ENCODE measurements at places on chromosomes 4 and X.

- no peak for DNase-seq
Observed at GRCh38 chr4:41835321-41835995, 86.9 kb upstream of the PHOX2B start.

- no peak for DNase-seq
Observed at GRCh38 chr4:27638163-27638915, 777.7 kb downstream of the STIM2 start.

- no peak for DNase-seq
Observed at GRCh38 chr4:141851246-141851891, 215.0 kb downstream of the IL15 start.

DNA sequence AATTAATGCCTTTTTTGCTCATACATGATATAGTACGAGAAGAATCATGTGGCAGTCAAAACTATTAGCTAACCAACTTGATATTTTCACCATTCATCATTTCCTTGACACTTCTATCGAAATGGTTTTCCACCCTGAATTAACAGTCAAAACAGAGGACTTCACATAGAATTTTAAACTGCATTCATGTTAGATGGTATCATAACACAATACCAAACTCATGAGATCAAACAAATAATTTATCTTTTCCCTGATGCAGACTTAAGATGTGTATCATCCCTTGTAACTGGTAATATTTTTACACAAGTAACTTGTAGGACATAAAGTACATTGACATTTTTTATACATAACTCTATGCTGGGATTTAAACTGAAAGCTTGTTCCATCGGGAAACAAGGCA lies 18.2 kb upstream of the ANTXR2 start:
- DNase-seq, result no peak

GRCh38 chr4:185809121-185809520 lies 2.9 kb downstream of the SORBS2 start:
- no peak for DNase-seq

- no peak for DNase-seq
Observed at GRCh38 chr4:88759039-88759894, 61.6 kb upstream of the NAP1L5 start.

DNA sequence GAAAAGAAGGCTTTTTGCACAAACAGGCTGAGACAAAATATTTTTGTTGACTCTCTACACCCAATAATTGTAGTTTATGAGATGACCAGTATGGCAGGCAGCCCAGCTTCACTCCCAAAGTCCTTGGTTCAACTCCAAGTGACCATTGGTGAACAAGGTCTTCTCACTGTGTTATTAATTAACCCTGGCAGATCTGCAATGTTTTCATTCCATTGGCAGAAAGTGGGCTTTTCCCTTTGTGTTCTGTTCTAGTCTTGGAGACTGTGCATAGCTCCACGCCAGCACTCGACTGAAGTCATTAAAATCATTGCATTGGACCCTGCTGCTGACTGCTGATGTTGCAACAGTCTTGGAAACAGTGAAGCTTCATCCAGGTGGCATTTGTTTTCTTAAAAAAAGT lies 277.3 kb upstream of the HAND2 start:
- DNase-seq, result no peak
